ENCODE measurements at places on chromosomes 1 and 21. TPM values are rescaled to one million over a fixed set of nuclear protein-coding genes. Genes with fewer than 3 reads are reported as not detected.

ERG gene
- 1.5 TPM for total RNA-seq

NBPF6 gene
- not detected for total RNA-seq

C2CD4D gene
- total RNA-seq, result 0.94 TPM

TFAP2E gene
- 5.1 TPM for total RNA-seq

MYOM3 gene
- not detected for total RNA-seq

ATG4C gene
- 5.3 TPM for total RNA-seq

SLAMF7 gene
- total RNA-seq, result 0.76 TPM

NECTIN4 gene
- total RNA-seq, result not detected

DNA sequence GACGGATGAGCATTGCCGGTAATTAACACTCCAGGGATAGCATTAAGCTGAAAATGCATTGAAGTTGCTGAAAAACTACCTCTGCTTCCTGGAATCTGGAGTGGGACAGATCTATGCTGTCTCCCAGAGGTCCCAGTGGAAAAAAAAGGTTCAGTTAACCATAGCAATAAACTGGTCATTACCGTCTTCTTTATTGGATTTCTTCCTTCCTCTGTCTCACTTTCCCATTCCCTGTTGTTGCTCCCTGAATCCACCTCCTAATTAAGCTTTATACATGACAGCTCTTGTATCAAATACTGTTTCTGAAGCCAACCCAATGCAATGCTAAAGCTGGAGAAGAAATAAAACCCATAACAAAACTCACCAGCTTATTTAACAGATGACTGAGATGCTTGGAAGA is 1805.9 kb downstream of the NCAM2 start:
- DNase-seq, result no peak
- H3K4me1 ChIP-seq, result no peaks in the 10 kb centered on the region
- H3K4me3 ChIP-seq, result no peak overlapping the region
- no peaks in the 10 kb centered on the region for H3K36me3 ChIP-seq

- no peaks in the 10 kb centered on the region for H3K4me1 ChIP-seq
- H3K36me3 ChIP-seq, result no peaks in the 10 kb centered on the region
- H3K27ac ChIP-seq, result no peak overlapping the region
Observed at GRCh38 chr21:35585155-35585554, 475.2 kb downstream of the SETD4 start.

DNA sequence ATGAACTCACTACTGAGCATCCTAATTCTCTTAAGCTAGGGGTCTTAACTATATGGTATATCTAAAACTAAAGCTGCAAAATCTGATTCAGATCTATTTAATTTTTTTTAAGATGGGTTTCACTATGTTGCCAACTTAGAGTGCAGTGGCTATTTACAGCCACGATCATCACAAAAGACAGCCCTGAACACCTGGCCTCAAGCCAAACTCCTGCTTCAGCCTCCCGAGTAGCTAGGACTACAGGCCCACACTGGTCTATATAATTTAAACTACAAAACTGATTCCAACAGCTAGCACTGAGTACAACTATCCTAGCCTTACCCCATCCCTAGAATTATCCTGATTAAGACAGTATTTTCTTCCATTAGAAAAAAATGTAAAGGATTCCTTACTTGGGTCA is 37.1 kb downstream of the EIF4G3 start:
- H3K36me3 ChIP-seq, result no peaks in the 10 kb centered on the region
- H3K27ac ChIP-seq, result no peak overlapping the region
- DNase-seq, result no peak

DNA sequence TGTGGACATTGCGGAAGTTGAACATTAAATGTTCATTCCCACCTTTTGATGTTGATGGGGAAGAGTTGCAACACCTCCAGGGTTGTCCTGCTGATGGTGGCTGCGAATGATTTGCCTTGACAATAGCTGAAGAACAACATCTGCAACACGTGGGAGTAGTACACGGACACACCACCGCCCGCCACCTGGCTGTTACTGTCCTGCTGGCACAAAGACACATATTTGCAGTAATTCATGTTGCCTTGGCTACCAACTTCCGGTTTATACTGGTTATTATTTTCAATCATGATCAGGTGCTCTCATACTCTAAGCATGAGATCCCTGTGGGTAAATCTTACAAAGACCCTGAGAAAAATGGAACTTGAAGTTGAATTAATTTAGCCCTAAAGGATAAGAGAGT is 55.2 kb downstream of the UBR4 start:
- H3K4me1 ChIP-seq, result no peaks in the 10 kb centered on the region
- no peak for DNase-seq
- H3K27ac ChIP-seq, result no peak overlapping the region

DNA sequence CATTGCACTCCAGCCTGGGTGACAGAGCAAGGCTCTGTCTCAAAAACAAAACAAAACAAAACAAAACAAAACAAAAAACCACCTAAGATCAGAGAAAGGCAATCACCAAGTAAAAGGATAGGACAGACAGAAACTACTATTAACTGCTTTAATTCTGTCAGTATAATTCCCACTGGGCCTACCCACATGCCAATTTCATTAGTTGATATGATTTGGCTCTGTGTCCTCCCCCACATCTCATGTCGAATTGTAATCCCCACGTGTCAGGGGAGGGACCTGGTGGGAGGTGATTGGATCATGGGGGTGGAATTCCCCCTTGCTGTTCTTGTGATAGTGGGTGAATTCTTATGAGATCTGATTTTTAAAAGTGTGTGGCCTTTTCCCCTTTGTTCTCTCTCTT is 27.2 kb upstream of the CAPZB start:
- H3K27ac ChIP-seq, result no peak overlapping the region
- no peak overlapping the region for H3K4me3 ChIP-seq
- no peak for DNase-seq
- H3K4me1 ChIP-seq, result peaks cover 8% of the 10 kb centered on the region

DNA sequence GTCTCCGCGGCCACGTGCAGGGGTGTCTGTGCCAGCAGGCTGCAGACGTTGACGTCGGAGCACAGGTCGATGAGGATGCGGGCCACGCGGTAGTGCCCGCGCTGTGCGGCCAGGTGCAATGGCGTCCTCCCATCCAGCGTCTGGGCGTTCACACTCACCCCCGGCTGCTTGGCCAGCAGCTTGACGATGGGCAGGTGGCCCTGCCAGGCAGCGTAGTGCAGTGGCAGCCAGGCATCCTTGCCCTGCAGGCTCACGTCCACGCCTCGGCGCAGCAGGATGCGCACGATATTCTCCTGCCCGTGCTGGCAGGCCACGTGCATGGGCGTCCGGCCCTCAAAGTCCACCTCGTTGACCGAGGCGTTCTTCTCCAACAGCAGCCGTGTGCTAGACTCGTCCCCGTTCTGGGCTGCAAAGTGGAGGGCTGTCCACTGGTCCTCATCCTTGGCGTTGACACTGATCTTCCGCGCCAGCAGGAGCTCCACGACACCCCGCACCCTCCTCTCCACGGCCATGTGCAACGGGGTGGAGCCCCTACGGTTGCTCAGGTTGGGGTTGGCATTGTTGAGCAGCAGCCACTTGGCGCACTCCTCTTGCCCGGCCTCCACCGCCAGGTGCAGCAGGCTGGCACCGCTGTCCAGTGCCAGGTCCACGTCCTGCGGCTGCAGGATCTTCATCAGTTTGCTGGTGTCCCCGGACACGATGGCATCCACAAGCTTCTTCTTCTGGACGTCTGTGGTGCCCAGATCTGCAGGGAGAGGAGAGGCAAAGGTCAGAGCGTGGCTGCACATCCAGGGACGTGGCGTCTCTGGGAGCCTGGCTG is 25.4 kb downstream of the RIPK4 start:
- H3K4me1 ChIP-seq, result no peaks in the 10 kb centered on the region
- H3K27ac ChIP-seq, result no peak overlapping the region
- H3K27me3 ChIP-seq, result no peaks in the 10 kb centered on the region
- no peaks in the 10 kb centered on the region for H3K36me3 ChIP-seq

- no peaks in the 10 kb centered on the region for H3K27me3 ChIP-seq
- no peaks in the 10 kb centered on the region for H3K4me1 ChIP-seq
- H3K4me3 ChIP-seq, result no peak overlapping the region
Observed at GRCh38 chr1:166111430-166111829, 55.4 kb downstream of the FAM78B start.

- H3K4me3 ChIP-seq, result no peak overlapping the region
- H3K36me3 ChIP-seq, result peaks cover 24% of the 10 kb centered on the region
- no peak for DNase-seq
Observed at GRCh38 chr1:50474859-50475809, 51.9 kb upstream of the DMRTA2 start.

- H3K36me3 ChIP-seq, result no peaks in the 10 kb centered on the region
- H3K4me3 ChIP-seq, result no peak overlapping the region
- no peaks in the 10 kb centered on the region for H3K27me3 ChIP-seq
- H3K27ac ChIP-seq, result no peak overlapping the region
Observed at GRCh38 chr21:43827015-43827611, 37.7 kb downstream of the RRP1 start.

GRCh38 chr1:203453616-203454015 is 22.0 kb upstream of the PRELP start:
- no peak overlapping the region for H3K27ac ChIP-seq
- H3K36me3 ChIP-seq, result no peaks in the 10 kb centered on the region
- H3K27me3 ChIP-seq, result peaks cover 9% of the 10 kb centered on the region
- DNase-seq, result no peak

DNA sequence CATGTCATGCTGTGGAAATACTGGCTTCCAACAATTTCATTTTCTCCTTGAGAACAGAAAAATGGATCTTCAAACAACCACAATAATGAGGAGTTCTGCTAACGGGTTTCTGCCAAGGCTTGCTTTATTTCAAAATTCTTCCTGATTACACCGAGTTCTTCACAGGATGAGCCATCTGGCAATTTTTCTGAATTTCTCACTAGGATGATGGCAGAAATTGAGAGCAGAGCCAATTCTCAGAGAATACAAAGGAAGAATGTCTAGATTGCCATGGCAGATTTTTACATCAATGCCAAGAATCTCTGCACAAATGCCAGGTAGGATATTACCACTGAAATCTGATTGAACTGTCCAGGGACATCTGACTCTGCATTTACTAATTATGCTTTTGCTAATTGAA is 619.0 kb upstream of the CHRM3 start:
- DNase-seq, result no peak
- H3K27ac ChIP-seq, result no peak overlapping the region

GRCh38 chr1:88668405-88668804 is 15.7 kb upstream of the PKN2 start:
- no peak overlapping the region for H3K27ac ChIP-seq
- H3K4me1 ChIP-seq, result no peaks in the 10 kb centered on the region
- peaks cover 12% of the 10 kb centered on the region for H3K27me3 ChIP-seq

DNA sequence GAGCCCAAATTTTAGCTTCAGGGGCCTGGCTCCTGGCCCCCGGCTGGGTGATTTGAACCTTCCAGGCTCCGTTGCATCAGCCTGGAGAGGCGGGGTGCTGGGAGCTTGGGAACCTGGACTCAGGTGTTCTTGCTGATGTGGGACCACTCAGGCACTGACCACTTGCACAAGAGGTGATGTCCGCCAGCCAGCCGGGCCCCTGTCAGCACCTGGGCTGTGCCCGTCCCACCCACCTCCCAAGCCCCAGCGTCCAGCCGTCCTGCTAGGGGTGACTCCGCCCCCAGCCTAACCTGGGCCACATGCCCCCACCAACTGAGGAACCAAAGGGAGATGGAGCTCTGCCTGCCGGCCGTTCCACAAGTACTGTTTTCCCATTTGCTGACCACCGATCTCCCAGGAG is 47.4 kb upstream of the ARHGEF16 start:
- no peaks in the 10 kb centered on the region for H3K27me3 ChIP-seq
- H3K4me3 ChIP-seq, result no peak overlapping the region
- H3K27ac ChIP-seq, result no peak overlapping the region
- no peaks in the 10 kb centered on the region for H3K4me1 ChIP-seq
- H3K36me3 ChIP-seq, result no peaks in the 10 kb centered on the region
- no peak for DNase-seq

DNA sequence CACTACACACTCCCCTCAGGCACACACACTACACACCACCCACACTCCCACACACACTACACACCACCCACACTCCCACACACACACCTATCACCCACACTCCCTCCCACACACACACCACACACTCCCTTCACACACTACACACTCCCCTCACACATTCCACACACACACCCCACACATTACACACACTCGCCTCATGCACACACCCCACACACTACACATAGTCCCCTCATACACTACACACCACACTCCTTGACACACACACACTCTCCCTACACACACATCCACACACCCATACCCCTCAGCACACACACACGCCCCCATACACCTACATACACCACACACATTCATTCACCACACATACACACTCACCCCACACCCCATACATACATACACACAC is 31.0 kb upstream of the SELENON start:
- no peaks in the 10 kb centered on the region for H3K27me3 ChIP-seq
- peaks cover 23% of the 10 kb centered on the region for H3K4me1 ChIP-seq
- no peak overlapping the region for H3K27ac ChIP-seq
- DNase-seq, result no peak
- no peak overlapping the region for H3K4me3 ChIP-seq
- no peaks in the 10 kb centered on the region for H3K36me3 ChIP-seq

GRCh38 chr1:147627435-147628110 is 42.8 kb downstream of the ACP6 start:
- H3K36me3 ChIP-seq, result peaks cover 6% of the 10 kb centered on the region
- no peak overlapping the region for H3K27ac ChIP-seq
- H3K4me3 ChIP-seq, result no peak overlapping the region
- H3K27me3 ChIP-seq, result no peaks in the 10 kb centered on the region
- peak; percentile 32 for DNase-seq

DNA sequence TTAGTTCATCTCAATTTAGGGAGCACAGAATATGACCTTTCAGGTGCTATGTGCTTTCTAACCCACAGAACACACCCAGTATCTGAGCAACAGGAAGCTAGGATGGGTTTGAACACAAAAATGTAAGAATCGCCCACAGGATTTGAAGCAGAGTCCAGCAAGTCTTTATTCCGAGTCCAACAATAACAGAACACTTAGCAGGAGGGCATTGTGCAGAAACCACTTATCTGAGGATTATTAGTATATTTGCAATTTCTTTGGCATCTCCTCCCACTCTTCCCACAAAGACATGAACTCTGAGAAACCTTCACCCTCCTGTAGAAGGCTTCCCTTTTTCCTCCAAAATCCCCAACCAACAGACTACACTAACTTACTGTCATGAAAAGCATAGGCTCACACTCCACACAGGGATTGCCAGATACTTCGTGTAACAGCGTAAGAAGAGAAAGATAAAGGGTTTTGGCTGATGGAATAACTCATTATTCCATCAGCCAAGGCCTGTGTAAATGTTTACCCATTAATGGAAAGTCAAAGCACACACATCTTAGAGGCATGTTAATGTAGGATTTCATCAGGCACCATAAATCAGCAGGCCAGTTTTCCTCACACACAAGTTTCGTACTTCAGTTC is 16.1 kb downstream of the SIPA1L2 start:
- H3K27ac ChIP-seq, result no peak overlapping the region
- DNase-seq, result no peak
- peaks cover 6% of the 10 kb centered on the region for H3K27me3 ChIP-seq
- H3K4me1 ChIP-seq, result no peaks in the 10 kb centered on the region

- no peaks in the 10 kb centered on the region for H3K27me3 ChIP-seq
- no peak overlapping the region for H3K27ac ChIP-seq
- H3K4me3 ChIP-seq, result no peak overlapping the region
Observed at GRCh38 chr21:41803316-41803715, 36.5 kb upstream of the RIPK4 start.

All from CD4-positive, CD25-positive, alpha-beta regulatory T cell (primary cell).